ENCODE measurements at places on chromosomes 5 and 9.

DNA sequence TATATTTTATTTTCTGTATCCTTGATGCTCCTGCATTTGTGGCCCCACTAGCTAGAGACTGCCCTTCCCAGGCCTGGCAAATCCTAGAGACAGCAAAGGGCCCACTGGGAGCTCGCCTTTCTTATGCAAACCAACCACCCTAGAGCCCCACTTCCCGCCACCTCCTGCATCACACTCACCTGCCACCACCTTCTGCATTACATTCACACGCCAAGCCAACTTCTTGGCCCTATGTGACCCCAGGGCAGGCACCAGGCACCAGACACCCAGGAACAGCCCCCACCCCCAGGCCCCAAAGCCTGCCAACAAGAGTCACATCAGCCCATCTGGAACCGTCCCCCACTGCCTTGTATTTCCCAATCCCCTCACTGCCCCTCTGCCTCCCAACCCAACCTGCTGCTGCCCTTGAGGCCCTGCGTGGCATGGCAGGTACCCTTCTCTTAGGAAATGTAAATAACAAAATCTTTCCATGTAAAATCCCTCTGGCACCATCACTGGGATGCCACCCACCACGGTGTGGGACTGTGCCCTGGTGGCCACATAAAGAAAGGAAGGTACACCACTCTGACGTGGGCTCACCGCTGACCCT, 22.0 kb downstream of the ROR2 start:
- DNase-seq, result no peak

DNA sequence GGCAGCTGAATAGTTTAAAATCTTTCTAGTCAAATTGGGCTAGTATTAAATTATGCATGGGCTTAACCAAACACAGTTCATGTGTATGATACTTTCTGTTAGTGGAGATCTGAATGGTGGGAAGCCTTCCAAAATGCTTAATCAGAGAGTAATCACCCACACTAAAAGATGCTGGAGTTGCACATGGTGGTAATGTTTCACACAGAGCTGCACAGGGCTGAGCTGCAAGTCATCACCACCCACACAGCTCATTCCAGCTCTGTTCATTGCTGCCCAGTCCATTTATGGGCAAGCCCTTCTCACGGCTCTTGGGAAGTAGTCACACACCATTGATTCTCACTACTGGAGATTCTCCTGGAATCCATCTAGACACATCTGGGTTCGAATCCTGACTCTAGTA, 351.5 kb upstream of the KCNN2 start:
- DNase-seq, result no peak

GRCh38 chr5:17180864-17181723, 36.3 kb upstream of the BASP1 start:
- DNase-seq, result peak; percentile 25

GRCh38 chr9:132169672-132170392, 8.0 kb downstream of the NTNG2 start:
- DNase-seq, result peak; percentile 68

GRCh38 chr5:151077419-151077818, 3.4 kb downstream of the TNIP1 start:
- no peak for DNase-seq

DNA sequence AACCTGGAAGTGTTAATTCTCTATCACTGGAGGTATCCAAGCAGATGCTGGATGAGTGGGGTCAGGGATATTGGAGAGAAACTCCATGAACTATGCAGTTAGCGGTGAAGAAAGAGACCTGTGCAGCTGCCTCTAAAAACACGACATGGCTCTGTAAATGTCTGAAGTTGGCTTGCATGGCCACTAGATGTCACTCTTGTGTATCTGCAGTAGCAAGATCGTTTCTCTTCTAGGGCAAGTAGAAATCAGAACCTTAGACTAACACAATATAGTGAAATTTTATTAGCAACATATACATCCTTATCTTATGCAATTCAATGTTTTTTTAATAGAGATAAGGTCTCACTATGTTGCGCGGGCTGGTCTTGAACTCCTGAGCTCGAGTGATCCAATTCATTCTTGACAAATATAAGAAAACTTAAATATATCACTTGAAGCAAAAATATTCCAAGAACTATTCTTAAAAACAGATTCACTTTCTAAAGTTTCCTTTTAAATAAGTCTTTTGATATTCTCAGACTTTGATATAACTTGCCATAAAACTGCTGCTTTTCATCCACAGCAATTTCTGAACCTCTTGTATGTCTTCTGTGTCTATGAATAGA, 2.9 kb downstream of the OR2S2 start:
- DNase-seq, result peak; percentile 44

- DNase-seq, result no peak
These were observed 10.1 kb upstream of the RBM27 start for GRCh38 chr5:146193285-146193684.

DNA sequence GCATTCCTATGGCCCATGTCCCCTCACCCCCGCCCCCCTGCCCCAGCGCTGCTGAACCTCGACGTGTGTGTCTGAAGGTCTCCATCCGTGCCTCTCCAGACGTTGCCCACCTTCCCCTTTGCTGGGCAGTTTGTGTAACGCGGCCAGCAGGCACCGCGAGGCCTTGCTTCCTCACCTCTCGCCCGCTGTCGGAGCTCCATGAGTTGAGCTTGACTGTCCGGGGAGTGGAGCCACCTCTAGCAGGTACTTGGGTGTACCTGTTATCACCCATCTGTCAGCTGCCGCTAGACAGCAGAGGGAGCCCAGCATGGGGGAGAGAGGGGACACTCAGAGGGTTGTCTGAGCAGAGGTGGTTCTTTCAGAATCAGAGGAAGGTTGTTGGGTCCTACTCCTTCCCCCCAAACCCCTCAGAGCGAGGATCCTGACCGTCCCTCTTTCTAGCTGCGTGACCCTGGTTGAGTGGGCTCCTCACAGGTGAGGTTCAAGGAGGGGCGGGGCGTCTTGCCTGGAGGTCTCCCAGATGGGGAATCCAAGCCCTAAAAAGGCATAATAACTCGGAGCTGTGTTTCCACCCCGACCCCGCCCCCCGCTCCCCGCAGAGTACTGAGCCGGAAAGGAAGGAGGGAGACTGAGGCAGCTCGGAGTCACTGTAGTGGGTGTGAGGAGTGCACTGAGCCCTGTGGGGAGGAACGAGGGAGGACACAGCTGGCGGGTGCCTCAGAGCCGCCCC, 184.7 kb downstream of the C9orf50 start:
- DNase-seq, result no peak

DNA sequence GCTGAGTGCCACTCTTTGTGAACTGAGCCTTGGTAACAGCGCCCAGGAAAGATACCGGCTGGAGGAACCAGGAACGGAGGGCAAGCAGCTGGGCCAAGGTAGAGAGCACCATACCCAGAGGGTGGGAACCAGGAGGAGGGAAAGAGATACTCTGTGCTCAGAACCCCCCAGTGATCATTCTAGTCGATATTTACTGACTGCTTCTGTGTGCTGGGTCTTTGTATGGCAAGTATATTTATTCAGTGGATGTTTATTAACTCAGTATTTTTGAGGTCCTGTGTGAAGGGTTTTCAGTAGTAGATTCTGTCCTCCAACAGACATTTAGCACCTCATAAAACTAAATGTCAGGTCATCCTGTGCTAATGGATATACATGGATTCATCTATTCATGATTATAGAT, 62.3 kb upstream of the RARS1 start:
- DNase-seq, result no peak

- no peak for DNase-seq
These were observed 114.4 kb downstream of the ZNF608 start for GRCh38 chr5:124631874-124632550.

- DNase-seq, result no peak
These were observed 237.2 kb upstream of the TRIM32 start for GRCh38 chr9:116449949-116450348.

- no peak for DNase-seq
These were observed 4.2 kb upstream of the FGF18 start for GRCh38 chr5:171415115-171415730.

GRCh38 chr5:74382987-74383593, 257.4 kb downstream of the ENC1 start:
- DNase-seq, result no peak

GRCh38 chr5:80141147-80141671, 106.1 kb downstream of the THBS4 start:
- DNase-seq, result no peak

DNA sequence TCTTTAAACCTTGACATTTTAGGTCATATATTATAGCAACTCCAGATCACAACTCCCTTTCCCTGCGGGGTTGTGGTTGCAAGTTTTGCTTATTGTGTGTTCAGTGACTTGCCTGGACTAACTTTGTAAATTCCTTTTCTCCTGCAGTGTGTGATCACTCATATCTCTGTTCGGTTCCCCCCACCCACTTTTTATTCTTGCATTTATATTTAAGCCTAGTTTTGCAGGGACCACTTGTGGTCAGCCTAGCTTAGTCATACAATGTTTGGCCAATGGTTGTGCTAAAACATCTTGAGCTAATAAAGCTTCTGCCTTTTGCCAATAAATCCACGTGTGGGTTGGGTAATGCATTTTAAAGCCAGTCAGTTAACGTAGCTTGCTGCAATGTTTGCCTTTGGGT, 146.5 kb upstream of the IRX4 start:
- DNase-seq, result no peak

DNA sequence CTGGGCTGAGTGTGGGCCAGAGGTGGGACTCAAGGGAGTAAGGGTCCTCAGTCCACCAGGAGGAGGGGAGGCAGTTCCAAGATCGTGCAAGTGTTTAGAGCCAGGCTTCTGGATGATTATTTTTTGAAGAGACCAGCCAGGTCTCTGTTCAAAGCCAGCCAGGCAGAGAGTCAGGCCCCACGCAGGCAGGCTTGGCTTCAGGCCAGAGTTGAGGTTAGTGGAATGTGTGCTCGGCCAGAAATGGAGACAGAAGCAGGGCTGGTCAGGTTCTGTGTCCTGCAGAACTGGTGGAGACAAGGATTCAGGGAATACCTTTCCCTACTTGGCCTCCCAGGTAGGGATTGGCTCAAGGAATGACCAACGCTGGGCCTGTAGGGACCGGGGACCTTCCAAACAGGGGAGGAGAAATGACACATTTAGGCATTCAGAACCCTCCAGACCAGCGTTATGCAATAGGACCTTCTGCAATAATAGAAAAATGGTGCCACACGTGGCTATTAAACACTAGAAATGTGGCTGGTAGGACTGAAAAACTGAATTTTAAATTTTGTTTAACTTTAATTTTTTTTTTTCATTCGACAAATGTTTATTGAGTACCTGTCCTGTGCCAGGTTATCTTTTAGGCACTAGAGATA, 106.2 kb downstream of the CMYA5 start:
- DNase-seq, result no peak

DNA sequence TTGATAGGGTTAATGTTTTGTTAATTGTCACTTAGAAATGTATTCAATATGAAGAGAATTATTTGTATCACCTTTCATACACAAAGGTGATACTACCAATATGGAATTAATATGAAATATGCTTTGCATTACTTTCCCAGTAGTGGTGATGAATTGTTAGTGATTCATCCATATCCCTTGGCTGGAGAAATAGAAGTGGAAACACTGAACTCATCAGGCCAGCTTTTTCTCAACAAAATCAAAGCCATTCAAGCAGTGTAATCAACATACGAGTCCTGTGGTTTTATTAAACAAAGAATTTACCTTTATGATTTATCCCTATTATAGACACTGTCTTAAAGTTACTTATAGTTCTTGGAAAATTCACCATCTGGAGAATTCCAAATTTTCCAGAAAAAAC, 264.0 kb upstream of the MEF2C start:
- DNase-seq, result no peak

DNA sequence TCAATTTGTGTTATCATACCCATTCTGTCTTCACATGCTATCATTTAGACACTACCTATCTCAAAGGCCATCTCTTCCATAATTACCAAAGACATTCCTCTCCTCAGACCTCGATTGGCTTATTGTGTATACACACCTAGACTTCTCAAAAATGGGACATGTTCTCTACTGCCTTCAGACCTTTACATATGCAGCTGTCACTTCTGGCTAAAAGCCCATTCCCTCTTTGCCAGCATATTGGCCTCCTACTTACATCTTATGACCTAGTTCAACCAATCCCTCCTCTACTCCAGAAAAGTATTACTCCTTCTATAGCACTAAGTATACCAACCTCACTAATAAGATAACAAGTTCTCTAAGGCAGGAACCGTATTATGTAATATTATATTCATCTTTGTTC, 84.4 kb downstream of the RAPGEF6 start:
- DNase-seq, result no peak

DNA sequence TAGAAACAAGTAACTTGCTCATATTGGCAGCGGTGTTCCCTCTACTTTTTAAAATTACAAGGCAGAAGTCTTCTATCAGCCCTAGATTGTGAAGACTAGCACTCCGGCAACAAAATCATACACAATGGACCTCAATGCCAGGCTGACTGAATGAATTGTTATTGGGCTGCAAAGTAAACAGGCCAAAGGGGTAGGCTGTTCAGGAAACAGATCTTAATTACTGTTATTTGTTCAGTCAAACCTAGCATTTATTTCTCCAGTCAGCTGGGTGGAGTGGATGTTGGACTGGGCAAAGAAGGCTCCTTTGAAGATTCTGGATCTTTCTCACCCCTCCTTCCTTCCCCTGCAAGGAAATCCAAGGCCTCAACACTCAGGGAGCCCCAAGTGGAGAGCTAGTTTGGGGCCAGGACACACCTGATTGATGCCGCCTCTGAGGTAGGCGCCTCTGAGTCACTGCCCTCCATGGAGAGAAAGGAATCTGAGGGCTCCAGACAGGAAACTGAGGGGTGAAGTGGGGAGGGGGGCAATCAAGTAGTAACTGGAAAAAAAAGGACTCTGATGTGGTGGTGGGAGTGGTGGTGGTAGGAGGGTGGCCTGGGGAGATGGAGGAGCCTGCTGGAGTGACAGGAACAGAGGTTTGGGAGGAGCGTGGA, 35.5 kb downstream of the SERINC5 start:
- DNase-seq, result no peak

DNA sequence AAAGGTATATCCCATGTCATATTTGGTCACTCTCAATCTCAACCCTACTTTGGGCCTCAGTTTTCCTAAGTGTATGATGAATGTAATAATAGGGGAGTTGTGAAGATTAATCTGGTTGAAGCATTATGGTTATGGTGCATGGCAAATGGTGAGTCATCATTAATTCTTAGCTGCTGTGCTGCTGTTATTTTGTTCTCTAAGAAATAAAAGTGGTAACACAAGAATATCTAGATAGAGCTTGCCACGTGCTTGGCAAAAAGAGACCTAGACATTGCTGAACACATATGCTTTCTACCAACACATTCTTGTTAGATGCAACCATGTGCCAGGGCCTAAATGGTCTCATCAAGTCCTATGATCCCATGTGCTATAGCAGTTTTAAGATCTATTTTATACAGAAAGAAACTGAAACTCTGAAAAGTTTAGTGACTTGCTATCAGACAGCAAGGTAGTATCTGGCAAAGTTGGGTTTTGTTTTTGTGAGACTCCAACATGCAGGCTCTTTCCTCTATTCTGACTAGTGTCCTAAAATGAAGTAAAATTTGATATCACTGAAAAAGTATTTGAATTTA, 699.9 kb upstream of the MEF2C start:
- no peak for DNase-seq

- DNase-seq, result no peak
These were observed 233.6 kb downstream of the EFNA5 start for GRCh38 chr5:107437154-107437553.
